NCI-H187 treated with DMSO at 0.1 percent for 48 hours (cell line): ENCODE measurements at places on chromosomes 7 and 10.
A peak's percentile ranks its signal among the peaks of the same experiment; 100 is the strongest.

GRCh38 chr7:37118004-37118403 is 330.7 kb downstream of the ELMO1 start:
- DNase-seq = no peak

DNA sequence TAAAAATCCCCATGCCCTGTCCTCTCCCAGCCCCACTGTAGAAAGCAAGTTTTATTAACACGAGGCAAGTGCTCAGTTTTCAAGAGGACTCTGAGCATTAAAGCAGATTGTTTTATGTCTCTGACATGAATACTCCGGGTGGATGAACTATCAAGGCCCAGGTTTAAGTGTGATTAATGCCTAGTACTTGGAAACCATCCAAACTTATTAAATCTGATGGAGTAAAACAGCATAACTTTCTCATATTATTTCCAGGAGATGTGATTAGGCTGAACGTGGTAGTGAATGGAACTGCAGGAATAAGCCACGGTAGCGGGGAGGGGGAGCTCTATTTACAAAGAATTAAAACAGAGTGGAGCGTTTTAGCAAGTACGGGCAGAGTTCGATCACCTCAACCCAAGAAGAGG is 144.2 kb upstream of the RNF32 start:
- peak; percentile 37 for DNase-seq

DNA sequence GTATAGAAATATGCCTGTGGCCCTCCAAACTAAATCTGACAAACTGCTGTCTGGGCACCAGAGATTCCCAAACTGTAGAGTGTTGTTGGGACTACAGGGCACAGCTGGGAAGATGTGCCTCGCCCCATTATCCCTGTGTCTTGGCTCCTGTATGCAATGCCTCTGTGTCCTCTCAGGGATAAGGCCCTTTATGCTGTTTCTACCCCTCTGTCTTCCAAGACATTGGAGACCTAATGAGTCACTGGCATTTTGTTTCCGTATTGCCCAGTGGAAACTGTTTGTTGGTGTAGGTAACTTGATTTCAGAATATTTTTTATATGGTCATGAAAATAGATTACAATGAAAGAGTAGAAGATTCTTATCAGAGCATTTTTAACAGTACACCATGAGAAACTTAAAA is 183.2 kb downstream of the GLI3 start:
- no peak for DNase-seq

DNA sequence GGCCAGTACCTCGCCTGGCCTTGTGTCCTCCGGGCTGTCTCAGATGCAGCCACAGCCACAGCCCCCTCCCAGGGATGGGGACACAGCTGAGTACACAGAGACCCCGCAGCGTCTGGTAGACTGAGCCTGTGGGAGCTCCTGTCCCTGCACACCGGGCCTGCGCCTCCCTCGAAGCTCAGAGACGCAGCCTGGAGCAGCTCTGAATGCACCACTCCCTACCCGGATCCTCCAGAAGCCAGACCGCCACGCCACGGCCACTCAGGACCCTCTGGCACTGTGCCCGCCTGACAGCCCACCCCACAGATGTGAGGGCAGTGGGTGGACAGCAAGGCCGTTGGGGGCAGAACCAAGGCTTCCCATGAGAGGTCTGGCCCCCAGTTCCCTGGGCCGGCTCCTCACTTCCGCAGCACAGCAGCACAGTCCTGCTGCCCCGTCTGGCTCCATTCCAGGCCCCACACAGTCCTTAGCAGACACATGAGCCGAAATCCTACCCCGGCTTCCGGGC is 40.8 kb downstream of the PAPOLB start:
- DNase-seq = no peak

GRCh38 chr10:115278294-115278693 is 185.1 kb downstream of the ATRNL1 start:
- no peak for DNase-seq

- no peak for DNase-seq
Measured at GRCh38 chr10:1538531-1539061, 198.7 kb downstream of the ADARB2 start.

GRCh38 chr7:35241436-35241835 is 12.5 kb downstream of the TBX20 start:
- DNase-seq = no peak

DNA sequence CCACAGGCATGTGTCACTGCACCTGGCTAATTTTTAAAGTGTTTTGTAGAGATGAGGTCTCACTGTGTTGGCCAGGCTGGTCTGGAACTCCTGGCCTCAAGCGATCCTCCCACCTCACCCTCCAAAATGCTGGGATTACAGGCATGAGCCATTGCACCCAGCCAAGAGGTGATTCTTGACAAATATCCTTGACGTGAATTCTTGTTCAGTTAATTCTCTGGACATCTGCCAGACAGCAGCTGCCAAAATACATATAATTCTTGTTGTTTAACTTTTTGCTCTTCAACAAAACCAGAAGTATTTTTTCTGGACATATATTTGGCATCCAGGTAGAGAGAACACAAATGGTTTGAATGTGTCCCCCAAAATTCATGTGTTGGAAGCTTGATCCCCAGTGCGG is 3.2 kb downstream of the ACADSB start:
- DNase-seq = no peak

DNA sequence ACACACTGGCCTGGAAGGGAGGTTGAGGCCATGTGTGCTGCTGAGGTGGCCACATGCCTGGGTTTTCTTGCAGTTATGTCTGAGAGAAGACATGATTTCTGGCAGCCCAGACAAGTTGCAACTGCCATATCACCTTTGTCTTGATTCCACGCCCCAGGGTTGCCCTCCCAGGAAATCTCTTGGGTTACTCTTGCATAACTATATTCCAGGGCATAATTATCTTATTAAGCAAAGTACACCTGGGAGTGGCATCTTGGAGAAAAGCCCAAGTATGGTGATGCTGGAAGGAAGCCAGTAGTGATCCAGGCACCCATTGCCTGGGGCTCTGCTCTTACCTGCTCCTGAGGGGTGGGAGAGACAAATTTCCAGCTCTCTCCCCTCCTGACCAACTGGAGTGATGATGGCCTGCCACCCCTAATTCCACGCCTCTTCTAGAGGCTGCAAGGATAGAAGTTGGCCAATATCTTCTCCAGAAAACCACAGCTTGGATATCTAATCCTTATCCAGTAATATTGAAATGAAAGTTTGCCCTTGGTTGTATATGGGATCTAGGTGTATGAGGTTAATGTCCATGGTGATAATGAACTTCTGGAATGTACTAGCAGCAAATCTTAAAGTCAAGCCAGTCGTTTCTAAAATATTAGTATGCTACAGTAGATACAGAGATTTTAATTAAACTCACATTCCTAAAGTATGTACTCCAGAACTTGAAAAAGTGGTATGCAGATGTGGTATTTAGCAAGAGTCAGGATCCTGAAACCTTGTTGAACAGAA is 5.0 kb downstream of the AKR1B10 start:
- DNase-seq = no peak

- DNase-seq = peak; percentile 33
Measured at GRCh38 chr7:30920021-30920583, 8.4 kb downstream of the AQP1 start.

DNA sequence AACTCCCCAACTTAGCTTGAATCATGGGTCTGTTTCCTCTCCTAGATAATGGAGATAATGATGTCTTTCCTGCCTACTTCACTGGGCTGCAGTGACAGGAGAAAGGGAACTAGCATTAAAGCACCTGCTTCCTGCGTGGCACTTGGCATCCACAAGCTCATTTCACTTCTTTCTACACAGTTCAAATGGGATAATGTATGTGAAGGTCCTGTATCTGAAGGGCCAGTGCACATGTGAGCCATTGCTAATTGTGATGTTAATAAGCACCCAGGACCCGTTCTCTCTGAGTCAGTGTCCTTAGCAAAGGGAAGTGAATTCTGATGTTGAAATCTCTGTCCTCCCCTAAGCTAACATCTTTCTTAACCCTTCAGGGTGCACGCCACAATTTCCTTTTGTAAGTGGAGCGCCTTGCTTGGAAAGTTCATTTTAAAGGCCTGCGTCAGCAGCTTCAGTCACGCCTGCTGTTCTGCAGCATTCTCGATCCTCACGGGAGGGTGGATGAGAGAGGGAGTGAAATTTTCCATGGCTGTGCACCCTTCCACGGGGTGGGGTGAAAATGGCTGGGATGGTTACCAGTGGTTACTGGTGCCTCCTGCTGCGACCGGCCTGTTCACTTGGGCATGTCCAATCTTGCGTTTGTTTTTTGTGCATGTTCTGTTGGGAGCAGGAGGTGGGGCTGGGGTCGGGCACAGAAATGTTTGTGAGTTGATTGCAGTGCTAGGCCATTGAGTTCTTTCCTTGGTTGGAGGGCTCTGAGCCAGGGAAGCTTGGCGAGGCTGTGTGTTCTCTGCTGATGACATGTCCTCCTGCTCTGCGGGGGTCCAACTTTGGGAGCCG is 59.2 kb downstream of the HK1 start:
- no peak for DNase-seq

- no peak for DNase-seq
Measured at GRCh38 chr7:42753811-42754363, 158.0 kb downstream of the C7orf25 start.

DNA sequence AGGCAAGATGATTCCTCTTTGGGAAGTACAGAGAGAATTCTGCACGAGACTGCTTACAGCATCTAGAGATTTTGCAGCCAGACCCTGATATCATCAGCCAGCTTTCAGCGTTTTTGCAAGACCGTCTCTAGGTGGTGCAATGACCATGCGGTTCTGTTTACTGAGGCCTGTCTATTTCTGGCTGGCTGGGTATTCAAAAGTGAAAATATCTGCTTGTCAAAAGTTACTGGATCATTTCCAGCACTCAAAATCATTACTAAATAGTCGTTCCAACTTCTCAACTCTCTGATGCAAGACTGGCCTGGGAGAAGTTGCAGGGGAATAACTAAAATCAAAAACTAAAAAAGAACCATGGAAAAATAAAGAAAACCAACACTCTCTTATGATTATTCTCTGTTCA is 240.1 kb downstream of the ELMO1 start:
- no peak for DNase-seq

- DNase-seq = no peak
Measured at GRCh38 chr7:114865564-114865963, 56.3 kb upstream of the MDFIC start.

- DNase-seq = no peak
Measured at GRCh38 chr7:19508124-19508523, 200.7 kb downstream of the POLR1F start.

DNA sequence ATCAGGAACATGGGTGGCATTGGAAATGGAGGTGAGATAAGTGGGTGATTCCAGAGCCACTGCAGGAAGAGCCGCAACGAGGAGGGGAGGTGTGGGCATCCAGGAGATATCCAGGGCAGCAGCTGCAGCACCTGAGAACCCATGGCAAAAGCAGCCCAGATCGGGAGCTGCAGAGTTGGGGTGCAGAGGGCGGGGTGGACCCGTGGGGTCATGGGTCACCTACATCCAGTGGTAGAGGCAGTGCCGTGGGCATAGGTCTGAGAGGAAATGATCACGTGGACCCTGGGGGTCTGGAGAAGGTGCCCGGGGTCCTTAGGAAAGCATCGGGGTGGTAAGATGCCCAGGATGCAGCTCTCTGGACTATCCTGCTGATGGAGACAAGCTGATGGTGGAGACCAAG is 530.0 kb downstream of the GLRX3 start:
- no peak for DNase-seq

DNA sequence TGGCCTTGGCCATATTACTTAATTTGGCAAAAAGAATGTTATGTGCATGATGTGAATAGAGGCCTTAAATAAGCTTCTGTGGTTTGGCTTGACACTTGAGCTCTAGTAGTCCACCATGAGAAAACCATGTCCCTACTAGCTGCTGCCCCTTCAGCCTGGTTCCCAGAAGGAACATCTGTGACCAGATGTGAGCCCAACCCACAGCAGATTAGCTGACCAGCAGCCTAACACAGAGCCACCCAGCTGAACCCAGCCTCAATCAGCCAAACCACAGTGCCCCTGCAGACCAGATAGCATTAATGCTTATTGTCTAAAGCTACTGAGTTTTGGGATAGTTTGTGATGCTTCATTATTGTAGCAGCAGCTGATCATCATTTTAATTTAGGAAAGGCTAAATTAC is 16.6 kb downstream of the JAZF1 start:
- no peak for DNase-seq

- DNase-seq = no peak
Measured at GRCh38 chr7:134900166-134900982, 85.9 kb upstream of the AGBL3 start.
